ENCODE measurements at places on chromosomes 11 and 22.

DNA sequence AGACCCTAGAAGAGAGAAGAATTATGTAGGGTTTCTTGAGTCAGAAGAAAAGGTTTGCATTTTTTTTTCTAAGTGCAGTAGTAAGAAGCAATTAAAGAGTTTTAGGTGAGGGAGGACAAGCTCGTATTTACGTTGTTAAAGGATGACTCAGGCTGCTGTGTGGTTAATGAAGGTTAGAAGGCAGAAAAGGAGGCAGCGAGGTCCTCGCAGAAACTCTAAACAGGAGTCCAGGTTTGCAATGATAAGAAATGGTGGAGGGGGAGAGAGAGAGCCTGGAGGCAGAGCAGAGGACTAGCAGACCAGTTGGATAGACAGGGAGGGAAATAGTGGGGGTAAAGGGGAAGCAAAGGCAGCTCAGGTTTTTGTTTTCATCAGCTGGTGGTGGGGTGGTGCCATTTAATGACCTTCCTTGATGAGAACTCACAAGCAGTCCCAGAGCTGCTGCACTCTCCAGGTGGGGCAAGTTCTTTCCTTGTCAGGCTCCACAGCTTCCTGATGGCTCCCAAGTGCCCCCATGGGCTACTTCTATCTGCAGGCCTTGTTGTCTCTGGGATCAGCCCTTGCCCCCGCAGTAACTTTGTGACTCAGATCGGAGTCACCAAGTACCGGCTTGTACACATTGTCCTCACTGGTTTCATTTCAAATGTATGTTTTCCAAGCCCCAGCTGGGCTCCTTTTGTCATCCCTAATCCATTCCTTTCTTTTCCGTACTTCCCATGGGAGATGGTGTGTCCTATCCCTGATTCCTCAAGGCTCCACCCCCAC lies 8.3 kb upstream of the INSC start:
- no peak for DNase-seq

DNA sequence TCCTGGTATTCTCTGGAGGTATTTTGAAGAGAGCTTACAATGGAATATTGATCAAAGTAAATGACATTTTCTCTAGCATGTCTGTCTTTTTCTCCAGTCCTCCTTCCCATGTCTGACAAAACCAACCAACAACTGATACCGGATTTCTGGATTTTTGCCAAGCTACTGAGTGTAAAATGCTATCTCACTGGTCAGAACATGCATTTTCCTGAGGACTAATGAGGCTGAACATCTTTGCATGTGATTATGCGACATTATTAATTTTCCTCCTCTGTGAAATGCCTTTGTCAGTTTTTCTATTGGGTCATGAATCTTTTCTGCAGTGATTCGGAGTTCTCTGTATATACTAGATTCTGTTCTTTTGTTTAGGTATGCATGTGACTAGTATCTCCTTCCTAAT lies 51.4 kb downstream of the CDON start:
- DNase-seq, result no peak

DNA sequence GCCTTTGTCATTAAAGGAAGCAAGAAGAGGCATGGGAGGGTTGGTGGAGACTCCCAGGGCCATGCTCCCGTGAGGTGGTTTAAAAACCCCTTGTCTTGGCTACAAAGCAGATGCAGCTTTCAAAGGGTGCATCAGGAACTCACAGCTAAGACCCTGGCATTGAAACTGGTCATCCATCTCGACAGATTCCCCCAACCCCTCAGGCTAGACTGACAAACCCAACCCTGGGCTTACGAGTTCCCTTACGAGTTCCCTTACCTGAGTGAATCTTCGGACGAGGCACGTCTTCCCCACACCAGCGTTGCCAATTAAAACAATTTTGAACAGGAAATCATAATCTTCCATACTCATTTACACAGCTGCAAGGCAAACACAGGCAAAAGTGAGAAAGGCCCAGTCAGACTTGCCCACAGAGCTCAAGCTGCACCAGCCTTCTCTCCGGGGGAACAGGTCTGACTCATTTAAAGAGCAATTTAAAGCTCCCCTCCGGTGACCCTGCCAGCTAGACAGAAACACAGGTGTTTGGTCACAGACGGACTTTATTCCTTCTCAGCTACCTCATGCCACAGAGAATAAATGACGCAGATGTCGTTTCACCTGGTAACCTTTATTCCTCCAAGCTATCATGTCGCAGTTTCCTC lies 74.6 kb downstream of the RAB30 start:
- no peak for DNase-seq

- DNase-seq, result no peak
Observed at GRCh38 chr22:43560651-43561050, 148.8 kb downstream of the MPPED1 start.

DNA sequence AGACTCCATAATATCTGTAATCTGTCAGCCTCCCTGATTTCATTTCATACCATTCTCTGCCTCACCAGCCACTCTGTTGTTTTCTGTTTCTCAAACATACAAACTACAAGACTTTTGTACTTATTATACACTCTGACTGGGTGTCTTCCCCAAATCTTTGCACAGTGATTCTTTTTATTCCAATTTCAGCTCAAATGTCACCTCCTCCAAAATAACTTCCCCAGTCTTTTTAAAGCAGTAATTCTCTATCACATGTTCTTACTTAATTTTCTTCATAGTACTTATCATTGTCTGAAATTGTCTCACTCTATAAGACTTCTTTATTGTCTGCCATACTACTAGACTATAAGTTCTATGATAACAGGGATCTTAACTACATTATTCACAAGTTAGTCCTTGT lies 19.6 kb downstream of the SOX6 start:
- DNase-seq, result no peak

GRCh38 chr11:6387811-6388599 lies 2.3 kb upstream of the SMPD1 start:
- DNase-seq, result no peak

DNA sequence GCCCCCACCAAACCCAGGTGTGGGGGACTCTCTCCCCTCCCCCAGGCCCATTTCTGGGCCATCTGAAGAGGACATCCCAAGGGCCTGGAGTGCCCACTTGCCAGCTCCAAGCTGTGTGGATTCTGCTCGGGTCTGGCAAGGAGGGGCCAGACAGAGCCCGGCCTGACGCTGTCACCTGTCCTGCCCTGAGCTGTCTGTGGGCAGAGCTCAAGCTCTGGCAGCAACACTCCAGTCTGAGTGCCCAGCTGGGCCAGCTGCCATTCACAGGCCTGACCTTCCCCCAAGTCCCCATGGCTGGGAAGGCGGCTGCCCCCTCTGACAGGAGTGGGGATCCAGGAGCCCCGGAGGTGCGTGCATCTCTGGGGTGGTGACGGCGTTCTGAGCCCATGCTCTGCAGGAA lies 6.2 kb upstream of the PIM3 start:
- no peak for DNase-seq

- DNase-seq, result no peak
Observed at GRCh38 chr11:92907671-92908070, 61.8 kb upstream of the MTNR1B start.

GRCh38 chr22:22751043-22751603 lies 106.7 kb downstream of the GGTLC2 start:
- DNase-seq, result no peak

DNA sequence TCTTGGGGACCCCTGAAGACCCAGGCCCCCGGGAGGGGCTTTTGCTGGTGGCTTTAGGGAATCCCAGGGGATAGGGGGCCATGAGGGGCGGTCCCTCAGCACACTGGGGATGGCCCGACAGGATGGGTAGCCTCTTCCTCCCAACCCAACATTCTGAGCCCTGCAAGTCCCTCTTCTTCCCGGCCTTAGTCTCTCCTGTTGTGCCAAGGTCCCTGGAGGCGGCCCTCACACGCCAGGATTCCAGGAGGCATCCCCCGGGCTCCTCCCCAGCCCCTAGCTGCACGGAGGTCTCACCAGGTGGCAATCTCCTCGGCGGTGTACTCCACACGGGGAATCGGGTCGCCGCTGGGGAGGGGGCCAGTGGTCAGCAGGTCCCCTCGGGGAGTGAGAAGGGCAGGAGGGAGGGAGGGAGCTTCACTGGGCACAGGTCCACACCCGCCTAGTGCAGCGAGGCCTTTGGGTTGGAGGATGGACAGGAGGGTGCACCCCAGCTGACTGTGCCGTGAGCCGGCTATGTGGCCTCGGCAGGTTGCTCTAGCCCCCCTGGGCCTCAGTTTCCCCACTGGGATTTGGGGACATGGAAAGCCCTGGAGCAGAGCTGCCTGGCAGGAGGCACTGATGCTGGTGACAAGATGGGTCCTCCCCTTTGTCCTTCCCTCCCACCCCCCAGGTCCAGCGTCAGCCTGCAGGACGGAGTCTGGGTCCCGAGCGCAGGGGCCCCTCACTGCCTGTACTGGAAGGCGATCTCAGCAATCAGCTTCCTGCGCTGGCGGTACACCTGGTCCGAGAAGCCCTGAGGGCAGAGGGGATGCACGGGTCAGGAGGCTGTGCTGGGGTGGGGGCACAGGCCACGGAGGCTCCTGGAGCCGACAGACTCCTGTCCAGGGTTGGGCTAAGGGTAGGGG lies 4.2 kb downstream of the TH start:
- DNase-seq, result no peak

GRCh38 chr11:110312670-110313069 lies 16.3 kb upstream of the RDX start:
- no peak for DNase-seq

- no peak for DNase-seq
Observed at GRCh38 chr11:36103933-36104530, 160.2 kb downstream of the LDLRAD3 start.

- no peak for DNase-seq
Observed at GRCh38 chr11:85663080-85663752, 1.7 kb downstream of the CREBZF start.

- DNase-seq, result no peak
Observed at GRCh38 chr11:75625991-75626888, 42.6 kb downstream of the MAP6 start.

DNA sequence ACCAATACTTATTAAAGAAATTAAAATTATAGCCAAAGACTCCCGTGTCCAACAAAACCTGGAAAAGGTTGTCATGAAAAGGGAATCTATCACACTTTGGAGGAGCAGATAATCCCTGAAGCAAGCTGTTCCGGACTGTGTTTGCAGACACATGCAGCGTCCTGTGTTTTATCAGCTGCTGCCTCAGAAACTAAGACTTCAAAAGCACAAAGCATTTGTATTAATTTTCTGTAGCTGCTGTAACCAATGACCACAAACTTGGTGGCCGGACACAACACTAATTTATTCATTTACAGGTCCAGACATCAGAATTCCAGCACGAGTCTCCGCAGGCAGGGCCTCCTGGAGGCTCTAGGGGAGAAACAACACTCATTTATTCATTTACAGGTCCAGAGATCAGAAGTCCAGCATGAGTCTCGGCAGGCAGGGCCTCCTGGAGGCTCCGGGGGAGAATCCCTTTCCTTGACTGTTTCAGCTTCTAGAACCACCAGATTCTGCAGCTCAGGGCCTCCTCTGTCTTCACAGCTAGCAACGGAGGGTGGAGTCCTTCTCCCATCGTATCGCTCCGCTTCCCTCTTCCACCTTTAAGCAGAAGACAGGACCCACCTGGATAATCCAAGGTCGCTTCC lies 465.3 kb downstream of the BRD1 start:
- no peak for DNase-seq
